ENCODE measurements at places on chromosomes 1 and 21.

GRCh38 chr1:227729881-227730629 lies 5.0 kb downstream of the JMJD4 start:
- no peak for DNase-seq

GRCh38 chr1:103106426-103107341 lies 1.6 kb downstream of the COL11A1 start:
- DNase-seq: peak; percentile 20

- no peak for DNase-seq
Measured at GRCh38 chr1:74641161-74641560, 32.4 kb downstream of the ERICH3 start.

DNA sequence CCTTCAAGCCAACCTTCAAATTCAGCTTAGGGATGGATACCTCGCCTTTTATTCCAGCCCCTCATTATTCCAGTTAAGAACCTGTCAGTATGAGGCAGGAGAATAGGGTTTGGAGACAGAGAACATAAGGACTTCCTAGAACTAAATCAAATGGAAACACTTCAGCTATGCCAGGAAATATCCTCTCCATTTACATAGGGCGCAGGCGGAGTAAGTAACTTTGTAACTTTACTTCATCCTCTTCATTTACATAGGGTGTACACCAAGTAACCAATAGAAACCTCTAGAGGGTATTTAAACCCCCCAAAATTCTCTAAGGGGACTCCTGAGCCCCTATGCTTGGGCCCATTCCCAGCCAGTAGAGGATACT lies 75.4 kb upstream of the ATF3 start:
- no peak for DNase-seq

GRCh38 chr1:25996966-25997827 lies 666 bp downstream of the PAFAH2 start:
- peak; percentile 43 for DNase-seq

DNA sequence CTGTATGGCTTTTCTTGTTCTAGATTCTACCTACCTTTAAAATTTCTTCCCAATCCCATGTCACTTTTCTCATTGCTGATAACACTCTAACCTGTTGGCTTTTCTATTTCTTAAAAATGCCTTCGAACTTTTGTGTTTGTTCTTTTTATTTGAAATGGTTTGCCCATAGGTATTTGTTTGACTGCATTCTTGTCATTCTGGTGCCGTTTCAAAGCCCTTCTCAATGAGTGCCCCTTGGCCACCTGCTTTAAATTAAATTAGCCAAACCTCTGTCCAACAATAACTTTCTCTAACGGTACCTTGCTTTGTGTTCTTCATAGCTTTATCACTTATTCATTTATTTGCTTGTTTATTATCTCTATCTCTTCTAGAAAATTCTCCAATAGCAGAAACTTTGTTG lies 38.9 kb downstream of the KCTD3 start:
- no peak for DNase-seq

All from mucosa of gallbladder (tissue), 1 donor.